ENCODE measurements at places on chromosomes 12 and 14.
A peak's percentile ranks its signal among the peaks of the same experiment; 100 is the strongest.

GRCh38 chr12:8590842-8591545, 21.7 kb downstream of the AICDA start:
- peak; percentile 50 for DNase-seq

GRCh38 chr12:93145086-93145485, 216.0 kb upstream of the EEA1 start:
- no peak for DNase-seq

DNA sequence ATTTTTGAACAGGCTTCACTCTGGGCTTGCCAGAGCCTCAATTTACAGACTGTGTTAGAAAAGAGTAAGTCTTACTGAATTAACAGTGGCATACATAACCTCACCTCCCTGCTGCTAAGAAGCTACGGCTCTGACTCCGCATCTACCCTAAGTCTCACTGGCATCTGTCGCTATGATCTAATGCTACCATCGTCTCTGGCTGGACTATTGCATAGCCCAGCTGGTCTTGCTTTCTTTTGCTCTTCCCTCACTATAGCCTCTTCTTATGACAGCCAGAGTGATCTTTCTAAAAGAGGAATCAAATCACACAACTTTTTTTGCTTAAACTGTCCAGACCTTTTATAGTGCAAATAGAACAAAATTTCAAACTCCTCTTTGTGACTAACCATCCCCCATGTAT, 81.1 kb downstream of the SLC24A4 start:
- DNase-seq = no peak

GRCh38 chr14:51448831-51449670, 202.7 kb upstream of the FRMD6 start:
- no peak for DNase-seq

DNA sequence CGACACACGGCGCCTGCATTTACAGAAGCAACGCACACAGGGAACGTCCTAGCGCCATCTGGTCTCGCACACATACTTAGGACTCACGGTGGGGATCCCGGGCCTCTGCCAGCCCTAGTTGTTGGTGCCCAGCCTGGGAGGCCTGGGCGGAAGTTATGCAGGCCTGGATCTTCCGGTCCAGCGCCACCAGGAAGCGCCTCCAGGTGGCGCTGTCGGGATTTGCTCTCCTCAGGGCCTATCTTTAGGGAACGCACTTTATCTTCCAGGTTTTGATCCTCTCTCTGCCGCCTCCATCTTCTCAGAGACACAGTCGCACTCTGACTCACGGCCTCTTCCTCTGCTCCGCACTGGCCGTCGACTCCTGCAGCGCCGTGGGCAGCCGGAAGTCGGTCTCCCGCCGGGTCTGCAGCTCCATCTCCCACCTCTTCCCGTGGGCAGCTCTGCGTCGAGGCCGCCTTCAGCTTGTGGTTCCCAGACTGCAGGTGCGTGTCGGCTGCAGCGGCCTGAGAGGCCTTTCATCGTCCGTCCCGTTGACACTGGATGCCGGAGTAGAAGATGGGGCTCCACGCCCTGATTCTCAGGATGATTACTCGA, 760.4 kb downstream of the TMEM121 start:
- DNase-seq = peak; percentile 35

- peak; percentile 25 for DNase-seq
These were observed 51.1 kb upstream of the CRACR2A start for GRCh38 chr12:3803865-3804472.

GRCh38 chr12:21538061-21538653, 12.1 kb downstream of the SPX start:
- no peak for DNase-seq

GRCh38 chr12:119594772-119595445, 1.3 kb downstream of the TMEM233 start:
- DNase-seq = no peak

DNA sequence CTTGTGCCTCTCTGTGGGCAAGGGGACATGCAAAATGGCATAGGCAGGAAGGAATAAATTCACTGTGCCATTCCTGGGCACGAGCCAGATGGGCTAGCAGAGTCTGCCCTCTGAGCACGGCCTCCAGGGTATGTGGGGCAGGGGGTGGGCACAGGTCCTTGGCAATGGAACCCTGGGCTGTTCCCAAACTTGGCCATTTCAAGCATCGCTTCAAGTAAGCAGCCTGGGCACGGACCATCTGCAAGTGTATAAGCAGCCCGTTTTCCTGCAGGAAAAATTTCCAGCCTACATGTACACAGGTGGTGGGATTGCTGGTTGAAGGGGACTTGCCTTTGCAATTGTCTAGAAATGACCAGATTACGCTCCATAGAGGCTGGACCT, 40.3 kb downstream of the CCDC85C start:
- DNase-seq = no peak

GRCh38 chr14:98982986-98983385, 289.0 kb downstream of the BCL11B start:
- no peak for DNase-seq

DNA sequence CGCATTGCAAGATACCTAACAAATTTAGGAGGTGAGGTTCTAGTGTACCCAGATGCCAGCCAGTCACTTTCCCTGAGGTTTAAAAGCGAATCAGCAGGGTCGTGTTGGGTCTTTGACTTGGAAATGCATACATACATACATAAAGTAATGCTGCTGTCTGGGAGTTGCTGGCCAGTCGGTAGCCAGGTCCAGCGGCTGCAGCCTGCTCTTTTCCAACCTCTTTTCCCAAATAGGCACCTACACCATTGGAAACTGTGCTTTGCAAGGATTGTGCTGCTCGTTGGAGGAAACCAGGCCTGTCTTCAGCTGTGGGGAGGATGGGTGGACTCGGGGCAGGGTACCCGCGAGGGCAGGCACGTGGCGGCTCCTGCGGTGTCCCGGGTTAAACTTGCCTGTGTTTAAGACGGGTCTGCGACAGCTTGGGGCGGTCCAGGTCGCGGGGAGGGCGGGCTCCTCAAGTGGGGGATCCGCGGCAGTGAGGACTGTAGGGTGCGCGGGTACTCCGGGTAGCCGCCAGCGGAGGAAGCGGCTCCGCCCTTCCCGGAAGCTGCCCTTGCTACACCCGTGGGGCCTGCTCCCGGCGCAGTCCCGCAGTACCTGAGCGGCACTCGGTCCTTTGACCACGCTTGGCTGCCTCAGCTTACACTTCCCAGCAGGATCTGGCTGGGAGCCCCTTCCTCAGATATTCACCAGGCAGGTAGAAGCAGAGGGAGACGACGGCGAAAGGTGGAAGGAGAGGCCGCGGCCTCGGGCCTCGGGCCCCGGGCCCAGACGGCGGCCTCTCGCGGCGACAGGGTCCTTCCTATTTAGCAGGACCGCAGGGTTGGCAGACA, 2.7 kb downstream of the TTC6 start:
- DNase-seq = no peak

GRCh38 chr12:25719505-25719904, 166.4 kb upstream of the LMNTD1 start:
- DNase-seq = no peak

DNA sequence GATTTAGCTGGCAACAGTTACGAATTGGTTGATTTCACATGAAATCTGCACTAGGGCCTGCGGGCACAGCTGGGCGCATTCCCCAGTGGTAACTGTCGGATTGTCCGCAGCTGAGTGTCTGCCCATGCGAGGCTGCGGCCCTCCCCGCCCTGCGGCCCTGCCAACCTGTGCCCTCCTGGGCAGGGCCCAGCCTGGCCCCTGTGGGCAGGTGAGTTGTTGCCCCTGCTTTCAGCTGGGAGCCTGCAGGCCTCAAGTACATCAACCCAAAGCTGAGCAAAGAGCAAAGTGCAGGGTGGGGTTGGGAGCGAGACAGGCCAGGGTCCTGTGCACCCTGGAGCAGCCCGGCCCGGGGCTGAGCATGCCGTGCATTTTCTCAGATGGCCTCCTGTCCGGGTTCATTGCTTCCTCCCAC, 89.1 kb downstream of the ADGRD1 start:
- DNase-seq = no peak

DNA sequence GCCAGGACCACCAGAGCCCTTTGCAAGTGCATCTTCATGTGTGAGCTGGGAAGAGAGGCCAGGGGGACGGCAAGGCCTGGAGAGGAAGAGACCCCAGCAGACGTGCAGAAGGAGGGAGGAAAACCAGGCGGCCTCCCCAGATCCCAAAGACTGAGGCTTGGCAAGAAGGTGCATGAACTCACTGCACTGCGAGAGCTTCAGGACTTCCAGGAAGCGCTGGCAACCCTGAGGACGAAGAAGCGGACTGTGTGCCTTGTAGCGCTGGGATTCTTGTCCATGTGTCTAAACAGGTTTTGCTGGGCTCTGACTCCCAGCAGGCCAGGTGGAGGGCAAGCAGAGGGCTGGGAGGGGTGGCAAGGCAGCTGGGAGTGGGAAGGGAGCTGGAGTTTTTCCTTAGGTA, 939 bp downstream of the TGFB3 start:
- no peak for DNase-seq

- peak; percentile 16 for DNase-seq
These were observed 24.9 kb upstream of the C12orf76 start for GRCh38 chr12:110073049-110073831.

DNA sequence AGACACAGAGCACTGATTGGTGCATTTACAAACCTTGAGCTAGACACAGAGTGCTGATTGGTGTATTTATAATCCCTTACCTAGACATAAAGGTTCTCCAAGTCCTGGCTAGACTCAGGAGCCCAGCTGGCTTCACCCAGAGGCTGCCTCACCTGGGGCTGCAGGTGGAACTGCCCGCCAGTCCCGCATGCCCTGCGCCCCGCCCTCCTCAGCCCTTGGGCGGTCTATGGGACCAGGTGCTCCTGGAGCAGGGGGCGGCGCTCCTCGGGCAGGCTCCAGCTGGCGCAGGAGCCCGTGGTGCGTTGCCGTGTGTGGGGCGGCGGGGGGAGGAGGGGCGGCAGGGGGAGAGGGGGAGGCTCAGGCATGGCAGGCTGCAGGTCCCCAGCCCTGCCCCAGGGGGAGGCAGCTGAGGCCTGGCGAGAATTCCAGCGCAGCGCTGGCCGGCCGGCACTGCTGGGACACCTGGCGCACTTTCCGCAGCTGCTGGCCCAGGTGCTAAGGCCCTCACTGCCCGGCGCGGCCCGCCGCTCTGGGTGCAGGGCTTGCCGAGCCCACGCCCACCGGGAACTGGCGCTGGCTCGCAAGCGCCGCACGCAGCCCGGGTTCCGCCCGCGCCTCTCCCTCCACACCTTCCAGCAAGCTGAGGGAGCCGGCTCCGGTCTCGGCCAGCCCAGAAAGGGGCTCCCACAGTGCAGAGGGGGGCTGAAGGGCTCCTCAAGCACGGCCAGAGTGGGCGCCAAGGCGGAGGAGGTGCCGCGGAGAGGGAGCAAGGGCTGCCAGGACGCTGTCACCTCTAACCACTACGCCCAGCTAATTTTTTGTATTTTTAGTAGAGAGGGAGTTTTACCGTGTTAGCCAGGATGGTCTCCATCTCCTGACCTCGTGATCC, 3.1 kb upstream of the SLCO1B3 start:
- DNase-seq = no peak

DNA sequence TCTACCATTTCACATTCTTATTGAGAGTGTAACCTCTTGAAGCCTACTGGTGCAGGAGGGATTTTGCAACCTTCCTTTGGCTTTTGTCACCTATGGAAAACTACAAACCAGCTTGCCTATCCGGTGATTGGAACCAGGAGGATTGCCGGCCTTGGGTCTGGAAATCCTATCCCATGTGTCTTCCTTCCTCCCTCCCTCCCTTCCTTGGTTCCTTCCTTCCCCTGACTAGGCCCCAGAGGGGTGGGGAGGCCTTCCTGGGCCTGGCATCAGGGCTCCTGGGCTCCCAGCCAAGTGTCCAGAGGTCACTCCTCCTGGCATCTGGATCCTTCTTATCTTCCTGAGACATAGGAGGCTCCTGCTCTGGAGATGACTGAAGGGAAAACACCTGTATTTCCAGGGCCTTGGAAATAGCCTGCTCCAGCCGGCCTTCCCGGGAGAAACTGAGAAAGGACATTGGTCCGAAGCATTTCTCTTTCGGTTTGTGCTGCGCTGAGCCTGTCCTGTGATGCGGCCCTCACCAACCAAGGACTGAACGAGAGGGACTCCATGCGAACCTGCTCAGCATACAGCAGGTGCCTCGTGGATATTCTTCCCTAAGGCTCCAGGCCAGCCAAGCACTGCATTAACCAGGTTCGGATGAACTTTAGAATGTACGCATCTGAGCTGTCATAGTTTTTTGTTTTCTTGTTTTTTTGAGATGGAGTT, 43.4 kb downstream of the PSMA6 start:
- DNase-seq = no peak

DNA sequence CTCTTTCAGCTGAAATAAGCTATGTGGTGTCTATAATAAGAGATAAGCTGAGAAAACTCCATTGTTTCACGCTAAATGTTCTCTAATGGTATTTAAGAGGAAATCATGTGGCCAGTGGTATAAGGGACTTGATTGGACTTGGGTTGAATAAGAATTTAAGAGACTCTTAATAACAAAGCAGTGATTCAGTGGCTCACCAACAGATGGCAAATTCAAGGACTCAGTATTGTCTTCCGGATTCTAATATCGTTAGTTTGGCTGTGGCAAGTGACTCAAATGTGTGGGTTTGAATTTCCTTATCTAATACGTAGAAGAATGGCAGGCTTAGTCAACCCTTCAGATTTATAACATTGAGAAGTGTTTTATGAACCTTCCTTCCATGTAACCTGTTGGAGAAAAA, 49.1 kb upstream of the KCNH3 start:
- no peak for DNase-seq

DNA sequence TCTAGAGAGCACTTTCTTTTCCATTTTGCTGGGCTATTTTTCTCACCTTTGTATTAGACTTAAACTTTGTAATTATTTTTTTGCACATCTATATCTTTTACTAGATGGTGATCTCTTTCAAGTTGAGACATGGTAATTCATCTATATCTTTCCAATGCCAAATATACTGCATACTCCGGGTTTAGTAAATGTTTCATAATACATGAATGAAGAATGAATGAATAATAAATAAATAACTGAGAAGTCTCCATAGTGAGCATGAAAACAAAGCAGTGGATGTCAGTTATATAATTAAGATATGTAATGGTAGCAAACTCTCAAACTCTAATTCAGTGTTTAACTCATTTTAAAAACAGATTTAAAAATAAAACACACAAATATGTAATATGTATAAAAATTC, 342.5 kb upstream of the KITLG start:
- no peak for DNase-seq

- no peak for DNase-seq
These were observed 54.5 kb upstream of the HECTD1 start for GRCh38 chr14:31261859-31262731.

DNA sequence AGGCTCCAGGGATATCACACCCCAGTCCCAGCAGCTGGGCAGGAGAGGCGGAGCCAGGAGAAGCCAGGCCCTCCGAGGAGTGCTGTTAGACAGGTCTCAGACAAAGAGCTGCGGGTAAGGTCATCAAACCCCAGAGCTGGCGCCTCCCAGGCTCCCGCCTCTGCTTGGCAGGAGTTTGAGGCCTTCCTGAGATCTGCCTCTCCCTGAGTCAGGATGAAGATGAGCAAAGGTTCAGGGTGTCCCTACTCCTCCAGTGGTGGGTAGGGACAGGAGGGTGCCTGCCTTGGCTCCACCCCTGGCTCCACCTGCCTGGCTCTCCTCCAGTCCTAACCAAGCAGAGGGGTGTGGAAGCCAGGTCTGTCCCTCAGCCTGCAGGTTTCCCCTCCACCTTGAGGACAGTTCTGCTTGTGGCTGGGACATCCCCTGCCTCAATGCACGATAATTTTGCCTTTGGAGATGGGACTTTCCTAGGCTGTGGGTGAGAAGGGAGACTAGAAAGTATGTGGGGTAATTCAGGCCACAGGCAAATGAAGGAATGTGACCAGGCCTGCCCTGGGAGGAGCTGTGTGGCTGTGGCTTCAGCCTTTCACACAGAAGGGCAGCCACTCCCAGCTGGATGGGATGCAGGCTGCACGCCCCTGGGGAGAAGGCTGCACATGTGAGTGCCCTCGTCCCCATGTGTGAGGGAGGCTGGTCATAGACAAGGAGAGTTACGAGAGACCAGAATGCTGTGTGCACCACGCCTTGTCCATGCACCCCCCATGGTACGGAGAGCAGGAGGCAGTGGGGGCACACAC, 2.2 kb downstream of the PLEKHG6 start:
- DNase-seq = no peak
